Left lung (tissue), 14 donors: ENCODE measurements at places on chromosomes 7 and 10. TPM values are rescaled to one million over a fixed set of nuclear protein-coding genes. Genes with fewer than 3 reads are reported as not detected.

DNA sequence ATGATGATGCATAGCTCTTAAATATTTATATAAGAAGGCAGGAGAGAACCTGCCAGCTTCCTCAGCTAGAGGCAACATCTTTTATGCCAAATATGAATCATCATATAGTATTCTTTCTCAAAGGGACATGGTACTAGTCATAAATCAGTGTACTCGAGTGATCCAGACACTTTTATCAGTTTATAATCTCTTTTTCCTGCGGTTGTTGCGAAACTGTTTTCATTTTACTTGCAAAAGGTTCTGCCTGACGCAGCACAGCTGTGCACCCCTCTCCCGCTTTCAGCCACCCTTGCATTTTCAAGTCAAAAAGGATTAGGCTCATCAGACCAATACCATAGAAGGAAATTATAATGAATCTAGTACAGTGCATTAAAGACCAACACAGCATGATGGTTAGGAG lies 332.3 kb upstream of the PRKCQ start:
- no peaks in the 10 kb centered on the region for H3K4me1 ChIP-seq
- peak; percentile 46 for DNase-seq
- H3K36me3 ChIP-seq, result no peaks in the 10 kb centered on the region
- H3K27ac ChIP-seq, result no peak overlapping the region
- H3K27me3 ChIP-seq, result no peaks in the 10 kb centered on the region

GRCh38 chr10:120824881-120825309 lies 26.3 kb upstream of the WDR11 start:
- no peaks in the 10 kb centered on the region for H3K27me3 ChIP-seq
- no peaks in the 10 kb centered on the region for H3K4me1 ChIP-seq
- H3K27ac ChIP-seq, result no peak overlapping the region
- no peak overlapping the region for H3K4me3 ChIP-seq

GRCh38 chr10:103280031-103280430 lies 3.1 kb downstream of the INA start:
- peaks cover 2% of the 10 kb centered on the region for H3K4me1 ChIP-seq
- H3K36me3 ChIP-seq, result no peaks in the 10 kb centered on the region
- H3K27ac ChIP-seq, result no peak overlapping the region
- H3K27me3 ChIP-seq, result peaks cover 42% of the 10 kb centered on the region
- no peak overlapping the region for H3K4me3 ChIP-seq

- H3K36me3 ChIP-seq, result no peaks in the 10 kb centered on the region
- no peaks in the 10 kb centered on the region for H3K4me1 ChIP-seq
- no peaks in the 10 kb centered on the region for H3K27me3 ChIP-seq
- no peak overlapping the region for H3K27ac ChIP-seq
- no peak for DNase-seq
Measured at GRCh38 chr10:71463111-71463510, 66.4 kb downstream of the CDH23 start.

Gene CAV1
- total RNA-seq, result 520 TPM
